Gastroesophageal sphincter (tissue), 4 donors: ENCODE measurements at places on chromosomes 6 and 20.

- no peaks in the 10 kb centered on the region for H3K27me3 ChIP-seq
- no peaks in the 10 kb centered on the region for H3K36me3 ChIP-seq
- H3K4me1 ChIP-seq = no peaks in the 10 kb centered on the region
- H3K4me3 ChIP-seq = no peak overlapping the region
- ATAC-seq = no peak
- H3K27ac ChIP-seq = no peak overlapping the region
These were observed 53.3 kb downstream of the CAP2 start for GRCh38 chr6:17446713-17447112.

- H3K4me3 ChIP-seq = peak overlapping the region; percentile 60
- peaks cover 10% of the 10 kb centered on the region for H3K36me3 ChIP-seq
- peak overlapping the region; percentile 79 for H3K27ac ChIP-seq
- H3K27me3 ChIP-seq = no peaks in the 10 kb centered on the region
These were observed 913 bp downstream of the BTN2A2 start for GRCh38 chr6:26383624-26384417.

- ATAC-seq = no peak
- H3K4me1 ChIP-seq = no peaks in the 10 kb centered on the region
- no peak overlapping the region for H3K4me3 ChIP-seq
- no peak overlapping the region for H3K27ac ChIP-seq
- no peaks in the 10 kb centered on the region for H3K36me3 ChIP-seq
These were observed 205.1 kb upstream of the SGK1 start for GRCh38 chr6:134523051-134523450.

GRCh38 chr6:2909718-2910117, 6.6 kb upstream of the SERPINB9 start:
- H3K4me1 ChIP-seq = no peaks in the 10 kb centered on the region
- no peaks in the 10 kb centered on the region for H3K36me3 ChIP-seq
- no peak overlapping the region for H3K4me3 ChIP-seq
- H3K27me3 ChIP-seq = no peaks in the 10 kb centered on the region

- no peaks in the 10 kb centered on the region for H3K27me3 ChIP-seq
- H3K36me3 ChIP-seq = no peaks in the 10 kb centered on the region
- ATAC-seq = no peak
- no peak overlapping the region for H3K4me3 ChIP-seq
- no peak overlapping the region for H3K27ac ChIP-seq
These were observed 22.0 kb upstream of the PERP start for GRCh38 chr6:138129190-138129589.

- H3K4me3 ChIP-seq = no peak overlapping the region
- ATAC-seq = no peak
- no peaks in the 10 kb centered on the region for H3K27me3 ChIP-seq
- H3K4me1 ChIP-seq = no peaks in the 10 kb centered on the region
These were observed 11.8 kb downstream of the ETV7 start for GRCh38 chr6:36375644-36376155.

GRCh38 chr20:13735826-13736225, 48.9 kb downstream of the ESF1 start:
- H3K27me3 ChIP-seq = no peaks in the 10 kb centered on the region
- H3K4me1 ChIP-seq = peaks cover 41% of the 10 kb centered on the region
- no peaks in the 10 kb centered on the region for H3K36me3 ChIP-seq
- peak overlapping the region; percentile 83 for H3K27ac ChIP-seq
- no peak overlapping the region for H3K4me3 ChIP-seq
- ATAC-seq = no peak

GRCh38 chr6:111423960-111424846, 58.8 kb downstream of the REV3L start:
- H3K36me3 ChIP-seq = no peaks in the 10 kb centered on the region
- no peaks in the 10 kb centered on the region for H3K27me3 ChIP-seq
- no peak for ATAC-seq
- H3K27ac ChIP-seq = no peak overlapping the region
- peaks cover 70% of the 10 kb centered on the region for H3K4me1 ChIP-seq
- H3K4me3 ChIP-seq = no peak overlapping the region

- no peak overlapping the region for H3K4me3 ChIP-seq
- no peaks in the 10 kb centered on the region for H3K27me3 ChIP-seq
- no peaks in the 10 kb centered on the region for H3K36me3 ChIP-seq
- no peak overlapping the region for H3K27ac ChIP-seq
These were observed 201.3 kb upstream of the BTBD3 start for GRCh38 chr20:11716239-11716944.

- no peaks in the 10 kb centered on the region for H3K36me3 ChIP-seq
- no peaks in the 10 kb centered on the region for H3K27me3 ChIP-seq
- peaks cover 2% of the 10 kb centered on the region for H3K4me1 ChIP-seq
These were observed 100.7 kb downstream of the ANKRD60 start for GRCh38 chr20:58127701-58128111.

- H3K36me3 ChIP-seq = peaks cover 71% of the 10 kb centered on the region
- H3K27me3 ChIP-seq = no peaks in the 10 kb centered on the region
- ATAC-seq = no peak
- H3K4me1 ChIP-seq = peaks cover 2% of the 10 kb centered on the region
- no peak overlapping the region for H3K27ac ChIP-seq
- H3K4me3 ChIP-seq = no peak overlapping the region
These were observed 32.7 kb upstream of the RNF8 start for GRCh38 chr6:37321101-37321500.

DNA sequence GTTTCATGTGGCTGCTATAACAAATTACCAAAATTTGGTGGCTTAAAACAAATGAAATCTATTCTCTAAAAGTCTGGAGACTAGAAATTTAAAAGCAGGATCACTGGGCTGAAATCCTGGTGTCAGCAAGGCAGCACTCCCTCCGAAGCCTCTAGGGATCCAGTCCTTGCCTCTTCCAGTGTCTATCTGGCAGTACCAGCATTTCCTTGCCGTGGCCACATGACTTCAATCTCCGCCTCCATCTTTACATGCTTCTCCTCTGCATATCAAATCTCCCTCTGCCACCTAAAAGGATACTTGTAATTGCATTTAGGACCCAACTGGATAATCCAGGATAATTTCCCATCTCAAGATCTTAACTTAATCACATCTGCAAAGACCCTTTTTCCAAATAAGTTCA, 30.2 kb downstream of the ARHGAP18 start:
- no peak overlapping the region for H3K27ac ChIP-seq
- H3K4me3 ChIP-seq = no peak overlapping the region
- no peaks in the 10 kb centered on the region for H3K36me3 ChIP-seq
- H3K27me3 ChIP-seq = peaks cover 3% of the 10 kb centered on the region
- no peak for ATAC-seq
- no peaks in the 10 kb centered on the region for H3K4me1 ChIP-seq

- no peaks in the 10 kb centered on the region for H3K27me3 ChIP-seq
- H3K27ac ChIP-seq = no peak overlapping the region
- H3K36me3 ChIP-seq = no peaks in the 10 kb centered on the region
These were observed 69.4 kb upstream of the FBXL4 start for GRCh38 chr6:99017150-99017549.

GRCh38 chr6:106347219-106347618, 13.3 kb upstream of the CRYBG1 start:
- no peaks in the 10 kb centered on the region for H3K36me3 ChIP-seq
- H3K4me3 ChIP-seq = no peak overlapping the region
- H3K27me3 ChIP-seq = no peaks in the 10 kb centered on the region
- no peak for ATAC-seq

GRCh38 chr6:131377112-131377705, 195.8 kb upstream of the ARG1 start:
- H3K4me3 ChIP-seq = no peak overlapping the region
- no peak for ATAC-seq
- no peaks in the 10 kb centered on the region for H3K27me3 ChIP-seq

GRCh38 chr6:139257821-139258398, 33.9 kb downstream of the TXLNB start:
- H3K4me3 ChIP-seq = no peak overlapping the region
- no peaks in the 10 kb centered on the region for H3K4me1 ChIP-seq
- H3K36me3 ChIP-seq = no peaks in the 10 kb centered on the region

DNA sequence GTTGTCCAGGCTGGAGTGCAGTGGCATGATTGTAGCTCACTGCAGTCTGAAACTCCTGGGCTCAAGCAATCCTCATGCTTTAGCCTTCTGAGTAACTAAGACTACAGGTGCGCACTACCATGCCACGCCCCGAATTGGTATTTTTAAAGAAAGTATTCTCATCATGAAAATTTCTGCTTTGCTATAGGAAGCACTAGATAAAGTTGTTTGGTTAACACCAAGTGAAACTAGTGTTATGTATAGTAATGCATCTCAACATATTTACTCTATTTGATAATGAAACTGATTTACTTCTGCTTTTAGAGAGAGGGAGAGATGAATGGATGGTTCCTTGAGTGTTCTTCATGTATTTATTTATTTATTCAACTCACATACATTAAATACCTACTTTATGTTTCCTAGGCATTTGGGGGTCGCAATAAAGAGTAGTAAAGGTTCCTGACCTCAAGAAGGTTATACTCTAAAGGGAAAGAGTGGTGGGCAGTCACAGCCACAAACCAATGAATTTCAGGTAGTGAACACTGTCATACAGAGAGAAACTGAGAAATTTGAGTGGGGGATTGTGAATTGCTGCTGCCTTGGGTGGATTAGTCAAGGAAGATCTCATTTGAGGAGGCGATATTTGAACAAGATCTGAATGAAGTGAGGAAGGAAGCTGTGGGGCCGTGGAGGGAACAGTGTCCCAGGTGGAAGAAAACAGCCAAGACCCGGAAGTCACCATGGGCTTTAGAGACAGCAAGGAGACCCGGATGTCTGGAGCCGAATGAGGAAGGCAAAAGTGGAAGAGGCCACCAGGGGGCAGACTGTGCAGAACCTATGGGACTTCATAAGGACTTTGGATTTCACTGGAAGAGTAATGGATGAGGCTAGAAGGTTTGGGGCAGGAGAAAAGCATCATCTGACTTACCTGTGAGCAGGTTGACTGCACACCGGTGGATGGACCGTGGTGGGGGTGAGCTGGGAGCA, 185.6 kb downstream of the TSHZ2 start:
- peaks cover 3% of the 10 kb centered on the region for H3K4me1 ChIP-seq
- H3K36me3 ChIP-seq = no peaks in the 10 kb centered on the region
- no peaks in the 10 kb centered on the region for H3K27me3 ChIP-seq

GRCh38 chr20:3692706-3693294, 11.0 kb upstream of the ADAM33 start:
- no peak overlapping the region for H3K4me3 ChIP-seq
- H3K4me1 ChIP-seq = no peaks in the 10 kb centered on the region
- H3K27ac ChIP-seq = no peak overlapping the region
- no peak for ATAC-seq
- H3K36me3 ChIP-seq = no peaks in the 10 kb centered on the region

DNA sequence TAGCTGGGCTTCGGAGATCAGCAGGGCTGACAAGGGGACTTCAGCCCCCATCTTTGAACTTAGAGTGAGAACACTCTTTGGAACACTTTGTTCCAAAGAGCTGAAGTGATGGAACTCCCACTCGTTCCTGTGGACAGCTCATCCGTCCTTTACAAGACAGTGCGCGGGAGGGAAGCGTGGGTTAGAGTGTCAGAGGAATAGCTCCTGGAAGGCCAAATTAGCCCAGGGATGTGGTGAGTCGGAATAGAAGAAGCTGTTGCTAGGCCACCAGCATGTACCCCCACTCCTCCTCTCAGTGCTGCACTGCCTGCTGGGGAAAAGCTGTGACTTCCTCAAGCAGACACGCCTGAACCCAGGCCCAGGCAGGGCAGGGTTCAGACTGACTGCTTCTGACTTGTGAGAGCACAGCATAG, 1.7 kb downstream of the SDCBP2 start:
- H3K4me3 ChIP-seq = no peak overlapping the region
- no peaks in the 10 kb centered on the region for H3K36me3 ChIP-seq
- peak overlapping the region; percentile 88 for H3K27ac ChIP-seq
- ATAC-seq = no peak
- no peaks in the 10 kb centered on the region for H3K27me3 ChIP-seq

DNA sequence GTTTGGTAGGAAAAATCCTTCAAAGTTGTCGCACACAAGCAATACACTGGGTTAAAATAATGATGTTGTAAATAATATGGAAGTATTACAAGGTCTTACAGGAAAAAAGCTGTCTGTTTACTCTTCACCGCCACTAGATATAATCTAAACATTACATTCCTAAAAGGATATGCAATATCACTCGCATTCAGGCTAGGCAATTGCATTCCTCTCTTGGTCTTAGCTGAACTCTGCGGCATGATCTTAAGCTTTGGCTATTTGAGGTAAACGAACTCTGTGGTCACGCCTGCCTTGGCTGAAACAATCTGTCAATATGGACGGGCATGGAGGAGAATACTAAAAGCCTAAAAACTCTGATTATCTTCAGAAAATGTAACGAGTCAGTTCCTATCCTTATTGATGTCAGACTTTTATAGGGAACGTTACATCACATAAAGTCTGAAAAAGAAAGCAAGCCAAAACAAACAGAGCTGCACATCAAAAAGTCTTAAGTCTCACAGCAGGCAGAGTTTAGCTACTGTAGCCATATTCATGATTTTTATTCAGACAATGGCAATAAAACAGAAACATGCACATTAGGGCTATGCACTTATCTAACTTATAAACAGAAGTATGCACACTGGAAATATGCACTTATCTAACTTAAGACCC, 30.8 kb upstream of the FILIP1 start:
- H3K4me3 ChIP-seq = peak overlapping the region; percentile 24
- H3K4me1 ChIP-seq = peaks cover 22% of the 10 kb centered on the region
- no peak overlapping the region for H3K27ac ChIP-seq
- ATAC-seq = no peak
- no peaks in the 10 kb centered on the region for H3K27me3 ChIP-seq

DNA sequence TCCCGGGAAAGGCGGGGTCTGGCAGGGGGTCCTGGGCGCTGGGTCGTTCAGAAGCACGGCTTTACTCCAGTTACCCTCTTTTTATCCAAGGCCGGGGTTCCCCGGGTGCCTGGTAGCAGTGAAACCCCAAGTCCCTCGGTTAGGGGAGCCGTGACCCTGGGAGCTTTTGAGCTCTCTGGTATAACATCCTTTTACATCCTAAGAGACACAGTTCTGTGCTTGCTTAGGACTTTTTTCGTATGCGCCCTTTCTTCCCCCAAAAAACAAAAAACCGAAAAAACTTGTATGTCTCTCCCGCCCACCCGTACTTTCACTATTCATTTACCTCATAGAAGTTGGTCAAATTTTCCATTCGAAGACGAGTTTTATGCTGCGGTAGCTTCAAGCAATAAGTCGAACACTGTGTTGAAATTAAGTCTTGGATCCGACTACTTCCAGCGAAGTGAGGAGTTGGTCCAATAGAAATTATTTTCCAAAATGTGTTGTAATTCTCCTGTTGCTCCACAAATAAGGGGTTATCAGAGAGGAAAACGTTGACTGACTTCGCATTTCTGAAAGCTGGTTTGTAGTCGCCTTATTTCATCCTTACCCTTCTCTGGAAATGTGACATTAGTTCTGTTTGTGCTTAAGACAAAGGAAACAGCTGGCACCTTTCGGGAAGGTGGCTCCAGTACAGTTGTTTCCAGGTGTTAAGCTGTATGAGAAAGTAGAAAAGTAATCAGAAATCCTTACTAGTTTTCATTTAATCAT, 816 bp upstream of the MAN1A1 start:
- no peaks in the 10 kb centered on the region for H3K36me3 ChIP-seq
- H3K27ac ChIP-seq = peak overlapping the region; percentile 98
- ATAC-seq = peak; percentile 59

- H3K4me1 ChIP-seq = peaks cover 28% of the 10 kb centered on the region
- no peak overlapping the region for H3K27ac ChIP-seq
- H3K27me3 ChIP-seq = no peaks in the 10 kb centered on the region
- H3K36me3 ChIP-seq = no peaks in the 10 kb centered on the region
These were observed 114.9 kb downstream of the AKAP7 start for GRCh38 chr6:131250122-131250521.
